ENCODE measurements at places on chromosomes 5 and 9. TPM values are rescaled to one million over a fixed set of nuclear protein-coding genes. Genes with fewer than 3 reads are reported as not detected.

Gene PTGR1
- 49.2 TPM for total RNA-seq

Gene PCDHB2
- total RNA-seq: 1.2 TPM

Gene IL13
- not detected for total RNA-seq

Gene CNOT6
- 25.2 TPM for total RNA-seq

Gene TRIP13
- 4.3 TPM for total RNA-seq

Gene RANBP3L
- not detected for total RNA-seq

- DNase-seq: no peak
Observed at GRCh38 chr5:72133212-72133990, 26.1 kb downstream of the MAP1B start.

GRCh38 chr9:79583952-79584654 lies 12.3 kb downstream of the TLE4 start:
- peak; percentile 25 for DNase-seq

- DNase-seq: no peak
Observed at GRCh38 chr5:123279136-123279535, 144.1 kb downstream of the CEP120 start.

DNA sequence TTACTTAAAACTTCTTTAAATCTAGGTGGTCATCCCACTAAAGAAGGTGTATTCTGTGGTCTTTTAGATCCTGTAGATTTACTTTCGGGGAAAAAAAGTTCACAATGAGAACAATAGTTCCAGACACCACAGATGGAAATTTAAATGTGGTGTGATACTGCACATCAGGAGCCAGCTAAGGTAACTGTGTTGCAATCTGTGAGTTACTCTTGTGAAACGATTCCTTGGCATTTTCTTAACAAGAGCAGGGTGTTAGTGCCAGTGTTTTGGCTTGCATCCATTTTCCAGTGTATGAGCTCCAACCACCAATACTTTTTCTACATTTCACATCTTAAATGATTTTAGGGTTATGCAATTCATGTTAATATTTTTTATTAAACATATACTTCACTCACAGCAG lies 674.5 kb downstream of the CETN3 start:
- DNase-seq: no peak

DNA sequence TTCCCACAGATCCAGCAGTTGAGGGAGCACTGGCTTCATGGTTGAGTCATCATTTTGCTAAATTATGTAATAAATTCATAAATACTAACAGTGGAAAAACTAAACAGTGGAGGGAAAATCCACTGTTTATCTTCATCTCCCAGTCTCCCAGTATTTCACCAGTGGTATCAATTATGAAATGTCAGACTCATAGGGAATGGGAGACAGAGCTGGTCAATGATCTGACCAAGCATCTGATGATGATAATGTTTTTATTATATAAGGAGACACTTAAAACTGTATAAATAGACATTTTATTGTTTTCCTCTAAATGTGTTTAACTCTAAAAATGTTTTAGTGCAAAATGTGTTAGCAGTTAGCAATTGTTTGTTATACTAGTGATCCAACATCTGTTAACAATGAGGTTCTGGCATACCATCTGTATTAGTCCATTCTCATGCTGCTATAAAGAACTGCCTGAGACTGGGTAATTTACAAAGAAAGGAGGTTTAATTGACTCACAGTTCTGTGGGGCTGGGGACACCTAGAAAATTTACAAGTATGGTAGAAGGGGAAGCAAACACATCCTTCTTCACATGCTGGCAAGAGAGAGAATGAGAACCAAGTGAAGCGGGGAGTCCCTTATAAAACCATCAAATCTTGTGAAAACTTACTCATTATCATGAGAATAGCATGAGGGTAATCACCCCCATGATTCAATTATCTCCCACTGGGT lies 11.8 kb upstream of the REEP5 start:
- DNase-seq: no peak

DNA sequence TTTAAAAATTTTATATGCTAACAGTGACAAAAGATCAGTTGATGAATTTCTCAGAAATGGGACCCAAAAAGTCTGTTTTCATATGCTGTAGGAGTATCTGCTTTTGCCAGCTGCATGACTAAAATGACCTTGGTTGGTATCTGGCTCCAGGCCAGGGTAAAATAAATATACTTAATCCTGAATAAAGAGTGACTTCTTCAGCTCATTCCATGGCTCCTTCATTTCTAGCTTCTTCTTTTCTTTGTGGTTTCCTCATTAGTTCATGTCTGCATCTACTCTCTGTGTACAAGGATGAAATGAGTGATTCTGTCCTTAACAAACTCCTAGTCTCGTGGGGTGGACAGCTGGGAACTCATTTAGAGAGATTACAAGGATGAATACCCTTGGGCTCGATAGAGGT lies 36.0 kb downstream of the RCL1 start:
- no peak for DNase-seq

- no peak for DNase-seq
Observed at GRCh38 chr5:82068723-82069122, 96.9 kb downstream of the ATG10 start.

DNA sequence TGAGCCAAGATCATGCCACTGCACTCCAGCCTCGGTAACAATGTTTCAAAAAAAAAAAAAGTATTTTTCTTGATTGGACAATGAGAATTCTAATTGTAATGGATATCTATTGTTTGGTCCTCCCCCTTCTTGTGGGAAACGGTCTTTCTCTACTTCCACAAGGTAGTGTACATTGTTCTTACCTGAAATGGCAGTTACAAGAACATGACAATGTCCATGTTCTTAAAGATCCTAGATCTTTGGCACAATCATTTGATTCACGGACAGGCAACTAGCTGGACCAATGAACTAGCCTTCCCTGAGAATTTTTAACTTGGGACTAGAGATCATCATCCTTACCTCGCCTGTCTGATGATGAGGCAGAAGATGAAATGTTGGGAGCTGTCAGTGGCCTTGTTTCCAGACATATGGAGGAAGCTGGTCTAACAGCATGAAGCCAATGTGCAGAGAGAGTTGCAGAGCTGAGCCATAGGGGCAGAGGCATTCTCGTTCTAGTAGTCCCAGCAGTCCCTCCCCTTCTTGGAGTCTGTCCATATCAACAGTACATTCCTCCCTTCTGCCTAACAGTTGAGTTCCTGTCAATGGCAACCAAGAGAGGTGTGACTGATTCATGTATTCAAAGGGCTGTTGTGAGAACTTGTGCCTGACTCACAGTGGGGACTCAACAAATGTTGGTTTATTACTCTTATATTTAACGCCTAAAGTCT lies 2.1 kb upstream of the MARCHF6 start:
- no peak for DNase-seq

- no peak for DNase-seq
Observed at GRCh38 chr5:151178777-151179488, 21.4 kb upstream of the ANXA6 start.

Data from left colon (tissue), 2 donors.